Myocyte (in vitro differentiated cells): ENCODE measurements at places on chromosomes 2 and 18. TPM values are rescaled to one million over a fixed set of nuclear protein-coding genes. Genes with fewer than 3 reads are reported as not detected.

Gene CDH2
- 19.3 and 21.2 TPM in 2 replicates for total RNA-seq

Gene ARHGAP15
- not detected in 2 replicates for total RNA-seq

Gene GDF7
- not detected in 2 replicates for total RNA-seq

DNA sequence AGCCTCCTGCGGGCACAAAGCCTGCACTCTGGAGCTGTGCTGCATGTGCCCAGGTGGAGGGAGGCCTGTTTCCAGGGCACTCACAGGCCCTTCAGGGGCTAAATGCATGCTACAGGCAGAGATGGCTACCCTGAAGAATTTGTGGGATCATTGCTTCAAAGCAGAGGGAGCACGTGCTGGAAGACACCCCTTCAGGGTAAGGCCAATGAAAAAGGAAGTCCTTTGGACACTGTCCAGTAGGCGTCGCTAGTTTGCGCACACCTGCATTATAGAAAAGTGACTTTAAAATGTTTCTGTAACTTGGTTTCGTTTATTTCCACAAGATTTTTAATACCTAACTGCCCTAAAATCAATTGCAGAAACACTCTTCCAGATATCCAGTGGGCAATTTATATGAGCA, 325.3 kb downstream of the ZNF516 start:
- no peak for DNase-seq

- peak; percentile 85 for DNase-seq
These were observed 17.8 kb upstream of the SPAG16 start for GRCh38 chr2:213266421-213266820.

DNA sequence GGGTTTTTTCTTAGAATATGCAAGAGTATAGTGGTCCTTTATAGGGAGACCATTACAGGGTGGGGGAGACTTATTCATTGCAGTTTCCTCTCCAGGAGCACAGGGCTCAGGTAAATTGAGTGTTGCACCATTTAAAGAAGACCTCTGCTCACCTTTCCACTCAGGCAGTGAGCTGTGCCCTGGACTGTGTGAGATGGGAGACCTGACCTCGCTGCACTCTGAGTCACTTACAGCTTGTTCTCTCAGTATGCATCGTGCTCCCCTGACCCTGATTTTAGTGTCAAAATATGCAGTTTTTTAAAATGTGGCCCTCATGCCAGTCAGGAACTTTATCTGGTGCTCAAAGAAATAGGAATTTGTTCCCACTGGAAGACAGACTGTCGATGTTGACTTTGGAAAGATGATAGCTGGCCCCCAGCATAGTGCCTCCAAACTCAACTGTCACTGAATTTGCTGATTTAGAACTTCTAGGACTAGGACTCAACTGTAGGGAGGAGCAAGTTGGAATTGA, 146.7 kb upstream of the EPAS1 start:
- no peak for DNase-seq

DNA sequence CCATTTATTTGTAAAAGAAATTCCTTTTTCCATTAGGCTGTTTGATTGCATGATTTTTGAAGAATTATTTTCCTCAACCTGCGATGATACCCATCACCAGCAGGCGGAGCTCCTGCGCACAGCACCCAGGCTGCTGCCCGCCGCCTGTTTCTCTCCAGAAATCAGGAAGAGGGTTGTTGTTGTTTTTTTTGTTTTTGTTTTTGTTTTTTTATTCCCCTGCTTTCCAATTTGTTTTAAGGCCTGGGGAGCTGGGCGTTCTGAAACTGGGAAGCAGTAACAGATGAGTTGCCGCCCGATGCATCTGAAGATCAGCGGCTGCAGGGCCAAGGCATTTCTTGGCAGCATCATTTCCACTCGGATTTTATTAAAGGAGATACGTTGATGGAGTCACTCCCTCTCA, 132.1 kb downstream of the MBP start:
- DNase-seq, result peak; percentile 60
